ENCODE measurements at places on chromosomes 7 and 10.

GRCh38 chr10:102644646-102645387 lies 538 bp downstream of the TRIM8 start:
- peak; percentile 67 for DNase-seq

DNA sequence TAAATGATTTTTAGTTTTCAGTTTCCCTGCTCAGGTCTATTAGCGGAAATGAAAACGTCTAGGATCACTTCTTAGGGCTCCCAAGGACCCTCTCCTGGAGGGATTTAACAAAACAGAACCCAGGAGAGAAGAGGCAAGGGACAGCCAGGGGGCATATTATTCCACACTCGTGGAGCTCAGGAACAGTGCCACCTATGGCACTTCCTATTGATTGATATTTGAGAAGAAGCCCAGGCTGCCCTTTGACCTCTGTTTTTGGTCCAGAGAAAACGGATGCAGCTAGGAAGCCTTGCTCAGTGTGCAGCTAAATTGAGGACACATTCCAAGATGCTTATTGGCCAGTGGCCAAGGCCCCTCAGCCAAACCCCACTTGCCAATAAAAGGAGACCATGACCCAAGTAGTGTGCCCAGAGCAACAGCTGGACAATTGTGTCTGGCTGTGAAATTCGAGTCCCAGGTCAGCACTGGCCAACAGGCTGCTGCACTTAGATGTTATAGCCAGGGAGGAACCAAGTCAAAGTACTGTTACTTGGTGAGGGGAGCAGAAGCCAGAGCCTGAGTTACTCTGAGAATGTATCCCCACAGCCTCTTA lies 24.0 kb upstream of the GPNMB start:
- DNase-seq, result no peak

GRCh38 chr7:99393355-99394187 lies 14.8 kb downstream of the PDAP1 start:
- no peak for DNase-seq

GRCh38 chr10:12691596-12691995 lies 309.9 kb downstream of the CCDC3 start:
- DNase-seq, result no peak

DNA sequence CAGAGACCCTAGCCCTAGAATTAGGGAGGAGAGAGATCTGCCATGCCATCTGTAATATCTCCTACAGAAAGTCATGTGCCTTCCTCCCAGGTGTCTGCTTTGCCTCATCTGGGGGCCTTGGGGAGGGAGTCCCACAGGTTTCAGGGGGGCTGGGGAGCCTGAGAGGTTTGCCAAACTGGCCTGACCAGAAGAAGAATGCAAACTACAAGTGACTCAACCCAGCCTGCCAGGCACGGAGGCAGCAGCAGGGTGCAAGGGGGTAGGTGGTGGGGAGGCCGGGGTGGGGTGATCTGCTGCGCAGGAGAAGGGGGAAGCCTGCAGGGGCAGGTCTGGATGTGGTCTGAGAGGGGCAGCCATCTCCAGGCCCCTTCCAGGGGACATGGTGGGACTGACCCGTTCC lies 9.6 kb upstream of the TRIM8 start:
- DNase-seq, result no peak

DNA sequence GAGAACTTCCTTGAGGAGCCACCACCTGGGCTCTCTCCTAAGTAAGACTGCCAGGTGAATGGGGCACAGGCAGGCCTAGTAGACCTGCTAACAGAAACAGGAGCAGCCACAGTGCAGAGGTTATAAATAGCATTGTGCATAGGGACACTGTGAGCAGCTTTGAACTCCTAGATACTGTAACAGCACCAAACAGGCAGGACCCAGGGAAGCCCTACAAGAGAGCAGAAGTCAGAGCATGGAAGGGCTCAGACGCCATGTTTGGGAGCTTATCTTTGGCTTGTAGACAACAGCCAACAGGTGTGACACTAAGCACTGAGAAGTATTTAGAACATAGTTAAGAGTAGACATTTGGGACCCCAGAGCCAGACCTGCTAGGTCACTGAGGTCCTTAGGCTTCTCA lies 14.5 kb downstream of the XRCC2 start:
- no peak for DNase-seq

GRCh38 chr7:122507591-122507990 lies 191.3 kb downstream of the RNF133 start:
- no peak for DNase-seq

GRCh38 chr10:16950656-16951601 lies 133.7 kb upstream of the RSU1 start:
- no peak for DNase-seq

- no peak for DNase-seq
Measured at GRCh38 chr7:70923181-70923845, 208.6 kb upstream of the GALNT17 start.
